ENCODE measurements at places on chromosomes 1 and 21.

GRCh38 chr1:30966690-30967369 lies 58.3 kb upstream of the SDC3 start:
- DNase-seq, result no peak

GRCh38 chr1:230084408-230085177 lies 17.6 kb downstream of the GALNT2 start:
- DNase-seq, result peak; percentile 62

GRCh38 chr1:50930965-50931737 lies 28.9 kb downstream of the FAF1 start:
- no peak for DNase-seq

GRCh38 chr1:213075725-213076124 lies 24.7 kb downstream of the RPS6KC1 start:
- DNase-seq, result no peak

- peak; percentile 75 for DNase-seq
These were observed at the start of gene KCNH1 for GRCh38 chr1:211133836-211134669. TSS of gene KCNH1 (minus strand) at chr1:211134148. CDS start at chr1:211133945, 203 bp downstream.

DNA sequence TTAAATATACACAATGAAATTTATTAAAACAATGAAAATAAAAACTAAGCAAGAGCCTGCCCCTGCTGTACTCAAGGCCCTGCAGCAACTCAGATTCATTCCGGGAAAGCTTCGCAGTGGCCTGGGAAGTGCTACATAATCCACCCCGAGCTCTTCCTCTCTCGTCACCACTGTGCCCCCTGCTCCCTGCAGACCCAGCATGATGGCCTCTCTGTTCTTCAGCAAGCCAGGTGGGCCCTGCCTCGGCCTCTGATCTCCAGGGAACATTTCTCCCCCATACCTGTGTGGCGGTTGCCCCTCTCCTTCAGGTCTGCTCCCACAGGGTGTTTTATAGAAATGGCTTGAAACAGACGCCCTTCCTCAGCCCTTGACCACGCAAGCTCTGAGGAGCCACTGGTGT lies 10.6 kb downstream of the RNF187 start:
- no peak for DNase-seq

DNA sequence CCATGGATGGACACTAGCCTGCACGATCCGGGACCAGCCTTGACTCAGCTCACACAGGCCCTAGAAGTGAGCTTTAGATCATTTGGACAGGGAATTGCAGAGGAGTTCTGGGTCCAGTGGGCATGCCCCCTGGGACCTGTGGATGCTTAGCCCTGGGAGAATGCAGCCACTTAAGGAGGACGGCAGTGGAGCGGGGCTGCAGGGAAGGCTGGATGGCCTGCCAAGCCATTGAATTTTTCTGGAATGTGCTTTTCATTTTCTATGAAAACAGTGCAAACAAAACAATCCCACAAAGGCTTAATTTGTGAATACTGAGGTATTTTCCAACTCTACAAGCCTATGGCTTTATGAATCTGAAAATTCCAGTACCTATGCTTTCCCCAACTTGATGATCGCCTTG lies 80.4 kb upstream of the GCLM start:
- DNase-seq, result no peak

GRCh38 chr1:47813970-47814369 lies 183.2 kb downstream of the TRABD2B start:
- DNase-seq, result no peak

DNA sequence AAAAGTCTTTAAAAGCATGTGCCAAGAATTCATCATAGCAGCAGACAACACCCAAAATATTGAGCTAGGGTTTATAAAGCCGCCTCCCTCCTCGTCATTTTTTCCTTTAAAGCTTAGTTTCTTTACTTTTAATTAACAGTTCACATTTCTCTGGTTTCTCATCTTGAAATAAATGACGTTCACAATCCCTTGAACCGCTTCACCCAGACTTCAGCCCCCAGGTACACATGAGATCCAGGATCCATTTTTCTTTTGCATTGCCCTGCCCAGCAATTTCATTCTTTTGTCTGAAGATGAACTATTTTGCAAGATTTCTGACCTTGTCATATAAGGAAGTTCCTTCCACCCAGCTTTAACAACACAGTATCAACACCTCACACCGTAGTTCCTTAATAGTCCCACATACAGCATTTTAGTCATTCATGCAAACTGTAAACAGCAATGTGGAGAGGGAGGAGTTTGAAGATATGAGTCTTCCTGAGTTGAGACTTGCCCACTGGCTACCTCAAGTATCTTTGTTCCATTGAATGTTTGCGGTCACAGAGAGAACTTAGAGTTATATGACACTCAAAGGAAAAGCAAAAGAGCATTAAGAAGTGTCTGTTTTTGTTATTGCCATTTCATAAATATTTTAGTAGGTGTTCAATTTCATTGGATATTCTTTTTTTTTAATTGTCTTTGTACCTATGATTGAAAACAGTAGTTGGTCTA lies 35.3 kb upstream of the CACYBP start:
- no peak for DNase-seq

DNA sequence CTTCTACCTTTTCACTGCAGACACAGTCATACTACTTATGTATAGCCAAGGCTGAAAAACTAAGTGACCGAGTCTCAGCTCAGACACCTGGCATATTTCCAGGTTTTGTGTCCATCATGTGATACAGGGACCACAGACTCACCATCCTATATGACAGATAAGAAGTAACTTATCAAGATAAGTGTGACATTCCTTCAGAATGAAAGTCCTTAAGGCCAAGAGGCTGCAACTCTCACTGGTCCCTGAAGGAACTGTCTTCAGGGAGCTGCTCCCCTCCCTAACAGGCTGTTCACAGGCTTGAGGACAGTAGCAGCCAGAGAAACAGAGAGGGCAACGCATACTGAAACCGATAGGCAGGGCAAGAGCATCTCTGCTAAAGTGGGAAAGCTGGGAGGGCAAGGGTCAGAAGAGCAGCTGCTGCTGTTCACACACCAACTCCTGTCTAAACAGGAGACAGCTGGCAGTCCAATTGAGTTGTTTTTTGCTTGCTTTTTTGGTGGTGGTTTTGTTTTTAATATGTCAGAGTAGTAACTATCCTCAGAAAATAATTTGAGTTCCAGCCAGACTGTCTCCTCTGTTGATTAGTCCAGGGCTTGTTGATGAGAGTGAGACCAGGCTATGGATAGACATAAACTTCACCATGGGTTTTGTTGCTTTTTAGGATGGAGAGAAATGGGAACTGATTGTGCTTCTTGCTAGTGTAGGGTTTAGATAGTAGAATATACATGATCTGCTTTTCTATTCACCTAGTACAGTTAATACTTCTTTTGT lies 67.7 kb downstream of the MACF1 start:
- DNase-seq, result no peak

DNA sequence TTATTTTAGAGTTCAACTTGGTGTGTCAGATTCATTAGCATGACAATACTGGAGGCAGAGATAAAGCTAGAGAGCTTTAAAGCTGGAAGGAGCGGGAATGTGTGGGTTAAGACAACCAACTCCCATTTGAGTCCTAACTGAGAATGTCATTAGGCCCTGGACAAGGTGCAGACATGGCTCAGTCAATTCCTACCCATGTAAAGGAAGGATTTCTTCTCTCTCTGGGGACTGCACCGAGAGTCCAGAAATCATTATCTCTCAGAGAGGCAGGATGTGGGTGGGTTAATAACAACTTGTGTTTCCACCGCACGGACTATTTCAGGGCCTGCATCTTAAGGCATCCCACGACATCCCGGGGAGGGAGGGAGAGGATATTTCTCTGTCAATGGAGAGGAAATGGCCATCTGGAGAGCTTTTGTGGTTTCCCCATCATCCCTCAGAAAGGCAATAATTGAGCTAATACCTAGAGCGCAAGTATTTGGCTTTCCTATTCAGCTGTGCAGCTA lies 46.7 kb upstream of the SARS1 start:
- DNase-seq, result no peak

DNA sequence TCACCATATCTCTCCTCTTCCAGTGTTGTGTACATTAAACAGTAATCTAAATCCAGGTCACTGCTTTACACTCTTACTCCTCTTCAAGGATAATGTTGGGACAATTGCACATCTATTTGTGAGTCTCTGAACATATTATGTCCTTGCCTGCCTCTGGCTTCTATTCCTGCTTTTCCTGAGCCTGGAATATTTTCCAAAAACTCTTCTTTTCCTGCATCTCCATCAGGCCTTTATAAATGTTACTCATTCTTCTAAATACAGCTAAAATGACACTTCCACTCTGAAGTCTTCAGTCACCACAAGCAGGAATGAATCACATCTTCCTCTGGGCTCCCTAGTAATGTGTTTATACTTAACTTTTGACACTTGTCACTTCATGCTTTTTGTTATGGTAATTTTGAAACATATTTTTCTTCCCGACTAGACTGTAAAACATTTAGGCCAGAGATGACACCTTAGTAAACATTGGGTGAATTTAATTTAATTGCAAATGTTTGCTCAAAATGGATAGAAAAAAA lies 396.0 kb downstream of the LRRIQ3 start:
- no peak for DNase-seq

DNA sequence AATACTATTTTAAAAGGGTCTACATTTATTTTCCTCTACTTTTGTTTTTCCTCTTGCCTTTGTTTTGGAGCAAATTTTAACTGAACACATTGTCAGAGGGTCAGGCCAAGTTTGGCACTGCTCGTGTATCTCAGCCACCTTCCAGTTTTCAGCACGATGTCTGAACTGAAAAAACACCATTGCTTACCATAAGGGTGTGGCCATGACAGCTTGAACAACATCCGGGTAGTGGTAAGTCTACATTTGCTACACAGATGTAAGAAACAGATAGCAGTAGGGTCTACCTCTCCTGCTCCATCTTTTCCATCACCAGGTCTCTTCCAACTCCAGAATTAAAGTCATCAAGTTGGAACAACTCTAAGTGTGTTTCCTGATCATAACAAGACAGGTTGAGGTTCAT lies 4.2 kb downstream of the HIVEP3 start:
- no peak for DNase-seq

DNA sequence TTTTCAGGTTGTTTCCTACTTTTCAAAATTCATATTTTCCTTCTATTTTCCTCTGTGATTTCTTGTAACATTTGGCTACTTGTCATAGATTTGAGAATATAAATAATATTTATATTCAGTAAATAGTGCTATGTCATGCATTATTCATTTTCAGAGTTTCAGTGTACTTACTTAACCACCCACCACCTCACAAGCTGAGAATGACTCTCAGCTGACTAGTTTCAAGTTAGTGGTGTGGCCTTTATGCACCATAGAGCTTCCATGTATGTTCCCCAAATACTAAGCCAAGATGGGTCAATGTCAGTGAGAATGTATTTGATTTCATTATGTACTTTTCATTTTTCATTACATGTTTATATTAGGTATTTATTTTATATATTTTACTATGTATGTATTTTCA lies 56.9 kb upstream of the RGS1 start:
- no peak for DNase-seq

DNA sequence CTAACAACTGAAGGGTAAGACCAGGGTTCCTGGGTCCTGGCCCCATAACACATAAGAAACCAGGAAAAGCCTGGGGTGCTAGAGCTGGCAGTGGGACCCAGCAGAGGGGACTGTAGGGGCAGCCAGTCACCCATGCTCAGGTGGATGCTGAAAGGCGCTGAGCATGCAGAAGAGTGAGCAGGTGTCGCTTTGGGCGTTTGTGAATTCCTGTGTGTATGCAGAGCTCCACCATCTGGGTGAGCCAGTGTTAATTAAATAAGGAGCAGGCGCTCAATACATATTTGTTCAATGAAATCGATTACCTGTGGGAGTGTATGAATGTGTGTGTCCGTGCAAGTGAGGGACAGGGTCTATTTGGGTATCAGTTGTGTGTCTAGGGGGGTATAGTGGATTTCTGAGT lies 499 bp downstream of the C1QA start:
- DNase-seq, result no peak

- no peak for DNase-seq
These were observed 48.2 kb downstream of the SYT2 start for GRCh38 chr1:202662081-202662480.

DNA sequence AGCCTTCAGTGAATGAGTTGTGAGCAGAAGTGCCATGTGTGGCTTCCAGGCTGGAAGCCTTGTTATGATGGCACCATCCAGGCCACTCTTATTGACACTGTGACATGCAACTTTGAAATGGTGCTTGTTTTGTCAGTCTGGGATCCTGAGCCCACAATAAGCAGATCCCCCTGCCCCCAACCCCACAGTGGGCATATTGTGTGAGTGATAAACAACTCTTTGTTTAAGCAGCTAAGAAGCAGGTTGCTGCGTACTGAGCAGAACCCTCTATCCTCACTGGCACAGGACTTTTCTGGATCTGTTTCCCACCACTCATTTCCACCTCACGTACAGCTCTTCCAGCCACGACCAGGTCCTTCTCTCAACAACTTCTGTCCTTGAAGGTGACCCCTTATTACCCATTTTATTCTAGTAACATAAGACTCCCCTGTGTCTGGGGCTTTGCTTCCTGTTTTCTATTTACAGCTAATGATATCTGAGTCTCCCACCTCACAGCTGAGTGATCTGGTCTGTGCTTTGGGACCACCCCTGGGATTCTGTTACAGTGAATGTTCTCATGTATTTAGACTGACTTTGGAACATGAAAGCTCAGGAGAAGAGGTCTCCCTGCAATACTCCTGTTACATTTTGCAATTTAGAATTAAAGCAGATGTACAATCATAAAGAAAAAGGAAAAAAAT lies 375.5 kb downstream of the PCP4 start:
- no peak for DNase-seq

- no peak for DNase-seq
These were observed 36.8 kb downstream of the CLCA1 start for GRCh38 chr1:86505564-86505902.

- DNase-seq, result no peak
These were observed 19.7 kb upstream of the DYNLT5 start for GRCh38 chr1:66732407-66733166.

DNA sequence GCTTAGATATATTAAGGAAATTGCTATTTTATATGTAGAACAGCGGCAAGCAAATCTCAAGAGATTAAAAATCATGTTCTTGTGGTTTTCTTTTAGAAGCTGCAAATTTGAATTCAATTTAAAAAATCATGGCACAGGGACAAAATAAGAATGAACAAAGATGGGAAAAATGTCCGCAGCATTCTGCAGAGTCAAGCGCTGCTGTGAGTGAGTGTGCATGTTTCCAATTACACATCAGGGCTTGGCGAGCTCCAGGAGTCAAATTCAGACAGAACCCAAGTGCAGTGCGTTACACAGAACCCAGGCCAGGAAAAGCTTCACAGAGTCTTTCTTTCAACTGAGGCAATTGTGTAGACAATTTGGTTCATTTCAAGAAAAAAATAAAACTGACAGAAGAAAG lies 33.3 kb upstream of the ERG start:
- peak; percentile 20 for DNase-seq

- DNase-seq, result no peak
These were observed 5.8 kb upstream of the ALDH4A1 start for GRCh38 chr1:18907917-18908845.

DNA sequence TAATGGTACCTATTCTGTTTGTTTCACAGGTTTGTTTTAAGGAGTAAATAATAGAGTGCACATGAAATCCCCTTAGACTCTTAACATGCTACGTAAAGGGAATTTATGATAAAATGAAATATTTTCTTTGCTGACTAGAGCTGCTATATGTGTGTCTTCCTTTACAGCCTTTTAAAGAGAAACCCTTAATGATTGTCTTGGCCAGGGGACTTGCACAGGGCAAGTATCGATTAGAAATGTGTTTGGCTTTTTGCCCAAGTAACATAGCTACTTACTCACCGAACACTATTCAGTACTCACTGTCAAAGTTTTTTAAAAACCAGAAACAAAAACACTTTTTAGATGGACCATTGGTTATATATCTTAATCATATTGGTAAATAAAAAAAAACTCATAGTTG lies 71.3 kb upstream of the KIAA1614 start:
- DNase-seq, result no peak

All from tibial nerve (tissue), 4 donors.